Activated CD4-positive, alpha-beta memory T cell treated with anti-CD3 and anti-CD28 coated beads for 36 hours (primary cell): ENCODE measurements at places on chromosomes 3 and 15.

DNA sequence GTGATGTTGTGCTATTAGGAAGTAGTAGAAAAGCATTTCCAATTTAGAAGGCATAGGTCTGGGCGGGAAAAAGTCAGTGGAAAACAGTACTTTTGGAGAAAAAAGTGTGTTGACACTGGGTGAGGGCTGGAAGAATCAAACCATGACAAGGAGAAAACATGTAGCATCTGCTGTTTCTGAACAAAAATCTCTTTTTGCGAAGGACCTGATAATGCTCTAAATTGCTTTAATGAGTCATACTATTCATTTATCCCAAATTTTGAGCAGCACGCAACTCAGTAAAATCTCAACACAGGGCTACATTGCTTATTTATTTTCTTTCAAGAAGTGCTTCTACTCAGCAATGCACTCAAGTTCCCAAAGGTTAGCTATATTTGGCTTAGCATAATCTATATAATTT, 292.7 kb downstream of the DIPK2A start:
- DNase-seq: no peak

GRCh38 chr3:119276680-119277079, 17.5 kb upstream of the ARHGAP31 start:
- DNase-seq: no peak

DNA sequence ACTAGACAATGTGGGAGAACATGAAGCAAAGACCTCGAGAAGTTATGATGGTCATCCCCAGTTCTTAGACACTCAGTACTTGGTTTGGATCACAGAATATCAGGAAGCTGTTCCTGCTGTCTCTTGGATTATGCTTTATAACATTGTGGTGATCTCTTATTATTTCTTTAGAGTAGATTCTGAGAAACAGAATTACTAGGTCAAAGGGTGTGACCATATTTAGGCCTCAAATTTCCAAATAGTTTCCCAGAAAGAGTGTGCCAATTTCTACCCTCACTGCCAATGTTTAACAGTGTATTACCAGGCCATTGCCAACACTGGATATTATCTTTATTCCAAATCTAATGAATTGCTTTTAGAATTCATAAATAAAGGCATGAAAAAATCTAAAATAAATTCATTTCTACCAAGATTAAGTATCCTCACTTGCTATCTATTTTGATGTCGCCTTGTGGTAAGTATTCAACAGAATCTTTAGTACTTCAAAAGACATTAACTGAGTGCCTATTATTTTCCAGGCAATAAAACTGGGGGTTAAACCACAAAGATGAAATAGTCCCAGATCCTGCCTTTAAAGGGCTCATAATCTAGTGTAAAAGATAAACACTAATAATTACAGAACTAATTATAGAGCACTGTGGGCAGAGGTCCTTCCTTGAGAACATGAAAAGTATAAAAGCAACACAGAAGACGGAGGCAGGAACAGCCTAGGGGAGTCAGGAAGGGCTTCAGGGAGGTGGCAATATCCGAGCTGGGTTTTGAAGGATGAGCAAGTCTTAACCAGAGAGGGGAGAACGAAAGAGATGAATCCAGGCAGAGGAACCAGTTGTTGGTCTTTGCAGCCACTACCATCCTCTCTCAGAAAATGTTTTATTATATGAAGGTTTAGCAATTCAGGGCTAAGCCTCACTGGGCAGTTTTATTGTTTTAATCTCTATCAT, 86.8 kb downstream of the IGF2BP2 start:
- no peak for DNase-seq

DNA sequence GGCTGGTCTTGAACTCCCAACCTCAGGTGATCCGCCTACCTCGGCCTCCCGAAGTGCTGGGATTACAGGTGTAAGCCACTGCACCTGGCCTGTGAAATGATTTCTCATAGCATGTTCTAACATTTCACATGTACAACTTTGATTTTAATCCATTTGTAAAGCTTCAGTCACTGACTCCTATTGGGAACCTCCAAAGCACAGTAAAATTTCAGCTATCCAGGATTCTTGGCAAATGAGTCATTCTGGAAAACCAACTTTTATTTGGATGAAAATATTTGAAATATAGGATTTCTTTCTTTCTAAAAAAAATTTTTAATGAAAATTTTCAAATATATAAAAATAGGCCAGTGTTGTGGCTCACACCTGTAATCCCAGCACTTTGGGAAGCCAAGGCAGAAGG, 2.7 kb upstream of the LMAN1L start:
- DNase-seq: no peak

DNA sequence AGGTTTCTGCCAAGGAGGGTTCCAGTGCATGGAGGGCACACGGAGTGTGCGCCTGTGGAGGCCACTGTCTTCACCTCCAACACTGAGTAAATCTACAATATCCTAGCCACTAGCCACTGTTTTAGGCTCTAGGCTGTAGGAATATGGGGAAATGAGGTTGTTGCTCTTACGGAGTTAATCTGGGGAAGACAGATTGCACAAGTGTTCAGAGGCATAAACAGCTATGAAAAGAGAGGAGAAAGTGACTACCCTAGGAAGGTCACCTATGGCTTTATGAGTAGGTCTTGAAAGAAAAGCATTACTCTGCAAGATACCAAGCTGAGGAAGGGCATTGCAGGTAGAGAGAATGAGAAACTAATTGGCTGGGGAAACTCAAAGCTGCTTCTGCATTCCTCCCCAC, 85.7 kb downstream of the CYP19A1 start:
- no peak for DNase-seq

DNA sequence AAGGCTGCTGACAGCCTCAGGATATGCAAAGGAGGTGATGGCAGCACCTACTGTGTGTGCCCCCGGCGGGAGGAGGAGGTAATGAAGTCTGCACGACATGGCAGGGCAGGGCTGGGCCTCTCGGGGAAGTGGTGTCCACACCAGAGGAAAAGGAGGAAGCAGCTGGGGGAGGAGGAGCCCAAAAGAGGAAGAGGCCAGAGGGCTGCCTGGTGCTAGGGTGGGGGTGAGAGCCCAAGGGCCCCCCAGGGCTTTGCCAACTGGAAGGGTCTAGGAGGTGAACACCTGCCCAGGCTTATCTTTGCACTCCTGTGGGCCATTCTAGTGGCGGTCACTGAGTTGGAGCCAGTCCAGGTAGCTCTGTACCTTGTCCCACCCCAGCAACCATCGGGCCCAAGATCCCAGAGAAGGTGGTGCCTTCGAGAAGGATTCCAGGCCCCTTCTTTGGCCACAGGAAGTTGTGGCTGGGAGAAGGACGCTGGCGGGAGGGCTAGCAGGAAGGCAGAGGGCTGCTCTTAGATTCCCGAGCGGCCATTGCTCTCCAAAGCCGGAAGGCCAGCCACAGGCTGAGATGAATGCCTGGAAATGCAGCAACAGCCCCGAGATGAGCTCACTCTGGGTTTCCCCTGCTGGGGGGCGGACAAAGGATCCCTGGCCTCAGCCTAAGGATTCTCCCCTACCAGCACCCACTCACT, 7.0 kb downstream of the GNAI2 start:
- peak; percentile 77 for DNase-seq
